Upper lobe of right lung (tissue), 1 donor: ENCODE measurements at places on chromosomes 7 and 10. TPM values are rescaled to one million over a fixed set of nuclear protein-coding genes. Genes with fewer than 3 reads are reported as not detected.

- no peak for DNase-seq
Measured at GRCh38 chr7:113076703-113077102, 9.9 kb downstream of the GPR85 start.

- DNase-seq: no peak
Measured at GRCh38 chr7:20019757-20020432, 197.3 kb downstream of the MACC1 start.

GRCh38 chr7:82841828-82842227, 320.9 kb downstream of the PCLO start:
- DNase-seq: no peak

- DNase-seq: no peak
Measured at GRCh38 chr10:71829896-71830295, 21.2 kb downstream of the PSAP start.

- no peak for DNase-seq
Measured at GRCh38 chr10:69461243-69462025, 10.2 kb downstream of the TSPAN15 start.

GRCh38 chr10:70193391-70193844, 23.1 kb upstream of the SAR1A start:
- no peak for DNase-seq

DNA sequence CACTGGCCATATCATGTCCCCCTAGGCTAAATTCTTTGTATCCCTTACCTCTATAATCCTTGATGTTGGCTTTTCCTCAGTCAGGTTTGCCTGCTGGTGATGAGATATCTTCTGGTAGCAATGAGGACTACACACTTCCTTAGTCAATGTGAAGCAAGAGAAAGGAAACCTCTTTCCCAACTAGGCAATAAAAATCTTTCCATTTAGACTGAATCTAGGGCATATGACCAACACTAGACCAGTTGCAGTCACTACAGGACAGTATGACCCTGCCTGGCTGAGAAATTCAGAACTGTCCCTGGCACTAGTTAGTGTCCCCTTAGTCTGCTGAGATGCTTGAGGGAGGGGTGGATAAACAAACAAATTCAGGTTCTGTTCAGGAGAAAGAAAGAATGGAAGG, 142.6 kb downstream of the RNLS start:
- no peak for DNase-seq

DNA sequence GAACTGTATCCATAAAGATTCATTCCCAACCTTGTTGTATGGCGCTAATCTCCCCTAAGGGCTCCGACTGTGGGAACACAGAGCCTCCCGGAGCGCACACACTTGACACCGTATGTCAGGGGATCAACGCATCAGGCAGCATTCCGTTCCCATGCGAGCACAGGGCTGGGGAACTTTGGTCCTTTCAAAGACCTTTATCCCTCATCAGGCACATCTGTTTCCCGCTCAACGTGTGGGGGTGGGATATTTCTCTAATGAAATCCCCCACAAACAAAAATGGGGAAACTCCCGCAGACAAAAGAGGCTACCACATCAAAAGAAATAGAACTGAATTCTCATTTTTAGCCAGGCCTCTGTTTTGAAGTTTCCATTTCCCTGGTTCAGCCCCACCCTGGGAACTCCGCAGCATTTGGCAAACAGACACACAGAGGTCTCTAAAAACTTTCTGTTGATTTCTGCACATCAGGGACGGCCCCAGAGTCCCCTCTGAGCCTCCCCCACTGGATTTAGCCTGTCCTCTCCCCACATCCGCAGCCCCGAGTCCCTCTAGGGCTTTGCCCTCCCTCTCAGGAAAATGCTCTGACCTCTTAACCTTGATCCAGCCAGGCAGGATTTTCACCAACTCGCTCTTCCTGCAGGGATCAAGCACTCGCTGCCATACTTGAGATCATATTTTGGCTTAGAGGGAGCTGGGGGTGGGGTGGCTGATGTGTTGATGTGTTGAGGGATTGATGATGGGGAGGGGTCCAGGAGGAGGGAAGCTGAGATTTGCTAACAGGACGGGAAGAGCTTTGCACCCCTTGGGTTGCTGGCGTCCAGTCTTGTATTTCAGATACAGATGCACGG, 6.6 kb downstream of the CPA5 start:
- no peak for DNase-seq

DNA sequence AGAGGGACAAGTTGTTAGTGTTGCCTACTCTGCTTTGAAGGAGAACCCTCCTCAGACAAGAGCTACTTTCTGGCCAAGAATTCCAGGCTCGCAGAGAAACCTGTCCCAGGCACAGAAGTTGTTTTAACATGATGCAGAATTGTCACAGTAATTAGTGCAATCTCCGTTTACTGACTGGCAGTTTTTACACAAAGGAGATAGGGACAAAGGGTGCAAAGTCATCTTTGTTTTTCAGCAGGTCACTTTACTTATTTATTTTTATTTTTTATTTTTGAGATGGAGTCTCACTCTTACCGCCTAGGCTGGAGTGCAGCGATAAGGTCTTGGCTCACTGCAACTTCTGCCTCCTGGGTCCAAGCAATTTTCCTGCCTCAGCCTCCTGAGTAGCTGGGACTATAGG, 12.3 kb downstream of the TCF7L2 start:
- DNase-seq: no peak

DPCD gene
- total RNA-seq: 7.2 TPM
